ENCODE measurements at places on chromosomes 5 and 9.

GRCh38 chr5:38258319-38259061 lies at the start of gene EGFLAM:
Gene EGFLAM, plus strand, starts transcription at chr5:38258559. Its CDS starts 196 bp downstream, at chr5:38258755.
- no peak for DNase-seq

DNA sequence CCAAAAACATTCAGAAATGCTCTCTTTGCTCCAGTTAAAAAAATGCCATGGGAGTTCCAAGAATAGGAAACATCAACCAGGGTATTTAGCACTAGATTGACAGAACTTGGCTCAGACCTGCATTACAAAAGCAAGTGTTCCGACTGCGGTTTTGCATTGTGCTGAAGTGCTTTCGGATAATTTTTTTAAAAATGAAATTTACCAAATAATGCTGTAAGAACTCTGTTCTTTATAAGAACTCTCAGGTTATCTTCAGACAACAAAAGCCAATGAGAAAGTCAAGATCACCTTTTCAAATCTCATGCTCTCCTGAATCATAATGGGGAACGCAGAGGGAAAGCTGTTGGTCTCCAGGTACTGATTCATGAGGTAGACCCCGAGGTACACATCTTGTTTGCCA lies 483 bp upstream of the PLPP6 start:
- no peak for DNase-seq

DNA sequence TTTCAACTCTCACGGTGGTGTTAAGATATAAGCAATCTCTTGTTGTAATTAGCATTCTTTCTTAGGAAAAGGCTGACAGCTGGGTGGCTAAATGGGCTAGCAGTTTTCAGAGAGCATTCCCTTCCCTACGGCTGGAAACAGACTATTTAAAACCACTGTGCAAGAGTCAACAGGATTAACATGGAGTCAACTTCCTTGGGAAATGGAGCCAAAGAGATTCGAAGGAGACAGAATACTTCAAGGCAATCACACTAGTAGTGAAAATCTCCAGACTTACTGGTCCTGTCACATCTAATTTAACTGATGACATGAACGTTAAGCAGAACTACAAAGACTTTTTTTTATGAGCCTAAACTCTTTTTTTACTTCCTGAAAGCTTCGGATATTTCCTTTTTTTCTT lies 453.3 kb upstream of the ITGA1 start:
- no peak for DNase-seq

DNA sequence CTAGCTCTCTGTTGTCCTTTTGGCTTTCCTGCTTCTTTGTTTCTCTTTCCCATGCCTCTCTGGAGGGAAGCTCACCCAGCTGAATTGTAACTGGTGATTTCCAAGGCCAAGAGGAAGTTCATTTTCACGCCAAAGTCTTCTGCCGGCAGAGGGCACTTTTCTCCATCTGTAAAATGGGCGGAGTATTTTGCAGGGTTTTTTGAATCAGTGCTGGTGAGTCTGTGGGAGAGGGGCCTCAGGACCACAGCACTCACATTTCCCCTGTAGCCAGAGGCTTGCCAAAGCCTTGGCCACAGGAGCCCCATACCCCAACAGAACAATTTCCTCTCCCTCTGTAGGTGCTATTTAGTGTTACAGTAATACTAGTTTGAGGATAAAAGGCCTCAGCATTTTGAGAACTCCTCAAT lies 42.3 kb upstream of the MATR3 start:
- no peak for DNase-seq

DNA sequence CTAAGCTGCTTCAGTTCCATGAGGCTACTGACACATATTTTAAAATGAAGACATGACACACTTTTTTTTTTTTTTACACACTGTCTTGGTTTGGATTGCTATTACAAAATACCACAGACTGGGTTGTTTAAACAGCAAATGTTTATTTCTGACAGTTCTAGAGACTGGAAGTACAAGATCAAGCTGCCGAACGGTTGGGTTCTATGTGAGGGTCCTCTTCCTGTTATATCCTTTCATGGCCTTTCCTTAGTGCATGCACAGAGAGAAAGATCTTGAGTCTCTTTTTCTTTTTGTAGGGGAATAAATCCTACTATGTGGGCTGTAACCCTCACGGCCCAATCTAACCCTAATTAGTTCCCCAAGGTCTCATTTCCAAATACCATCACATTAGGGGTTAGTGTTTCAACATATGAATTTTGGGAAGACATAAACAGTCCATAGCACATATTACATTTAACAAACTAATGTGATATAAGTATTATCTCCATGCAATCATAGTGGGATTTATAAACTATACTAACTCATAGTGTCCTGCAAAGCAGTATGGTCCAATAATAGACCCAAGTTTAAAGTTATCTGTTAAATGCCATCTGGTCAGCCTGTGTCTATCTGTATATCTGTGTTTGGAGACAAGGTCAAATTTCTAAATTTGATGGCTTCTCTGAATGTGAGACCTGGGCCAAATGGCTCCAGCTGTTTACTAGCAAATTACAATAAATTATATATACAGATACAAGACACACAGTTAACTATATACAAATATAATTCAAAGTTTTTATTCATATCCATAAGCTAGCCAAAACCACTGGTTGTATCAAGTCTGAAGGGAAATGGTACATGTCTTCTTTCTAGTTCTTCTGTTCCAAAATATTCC lies 90.3 kb upstream of the NREP start:
- DNase-seq, result no peak

DNA sequence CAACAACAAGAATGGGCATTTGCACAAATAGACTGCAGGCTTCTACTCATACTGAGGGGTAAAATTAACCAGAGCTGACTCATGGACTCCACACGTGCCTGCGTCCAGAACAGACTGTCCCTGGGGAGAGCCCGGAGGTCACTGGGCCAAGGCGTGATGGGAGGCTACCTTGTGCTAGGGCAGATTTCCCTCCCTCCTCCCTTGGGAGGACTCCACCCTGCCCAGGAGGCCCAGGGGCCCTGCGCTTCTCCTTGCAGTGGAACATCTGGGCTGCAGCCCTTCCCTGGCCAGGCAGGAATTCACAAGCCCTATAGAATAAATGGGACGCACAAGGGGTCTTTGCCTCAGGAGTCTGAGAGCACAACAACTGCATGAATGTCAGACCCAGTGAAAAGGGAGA lies 35.6 kb downstream of the IRX2 start:
- no peak for DNase-seq

- no peak for DNase-seq
Measured at GRCh38 chr5:65818592-65818991, 96.6 kb downstream of the NLN start.

- DNase-seq, result no peak
Measured at GRCh38 chr9:138053996-138054752, 176.6 kb downstream of the CACNA1B start.

GRCh38 chr5:136162008-136162407 lies 29.4 kb downstream of the SMAD5 start:
- DNase-seq, result peak; percentile 28

GRCh38 chr5:78808818-78809217 lies 160.2 kb upstream of the LHFPL2 start:
- no peak for DNase-seq

GRCh38 chr9:121185774-121186403 lies 15.8 kb downstream of the RAB14 start:
- DNase-seq, result no peak

DNA sequence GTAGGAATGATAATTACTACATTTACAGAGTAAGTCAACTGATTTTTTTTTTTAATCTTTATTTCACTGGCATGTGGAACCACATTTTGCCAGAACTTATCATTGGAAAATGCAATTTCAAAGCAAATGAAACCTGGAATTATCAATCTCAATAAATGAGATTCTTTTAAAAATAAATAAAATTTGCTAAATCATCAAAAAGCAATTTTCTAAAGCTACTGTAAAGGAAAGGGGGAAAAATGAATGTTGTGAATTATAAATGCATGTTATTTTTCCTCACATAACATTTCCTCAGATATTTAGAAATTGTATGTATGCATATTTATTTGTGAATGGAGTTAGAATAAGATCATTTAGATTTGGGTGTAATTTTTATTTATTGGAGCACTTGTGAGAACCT lies 89.9 kb upstream of the GRHPR start:
- DNase-seq, result no peak

DNA sequence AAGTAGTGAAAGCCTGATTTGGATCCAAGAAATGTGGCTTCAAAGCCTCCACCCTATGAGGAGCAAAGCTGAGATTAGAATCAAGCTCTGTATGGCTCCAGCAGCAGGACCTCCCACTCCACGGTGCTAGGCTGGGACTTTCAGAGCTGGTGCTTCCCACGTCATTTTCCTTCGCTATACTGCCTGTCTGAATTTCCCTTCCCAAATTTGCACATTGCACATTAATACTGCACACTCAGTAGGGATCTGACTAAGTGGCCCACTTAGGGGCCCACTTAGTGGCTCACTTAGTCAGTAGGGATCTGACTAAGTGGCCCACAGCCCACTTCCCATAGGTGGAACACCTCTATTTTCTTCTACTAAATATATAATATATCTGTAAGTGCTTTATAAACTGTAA lies 14.1 kb upstream of the SPDL1 start:
- DNase-seq, result no peak

GRCh38 chr5:158287643-158288271 lies 428.8 kb upstream of the CLINT1 start:
- DNase-seq, result peak; percentile 65

DNA sequence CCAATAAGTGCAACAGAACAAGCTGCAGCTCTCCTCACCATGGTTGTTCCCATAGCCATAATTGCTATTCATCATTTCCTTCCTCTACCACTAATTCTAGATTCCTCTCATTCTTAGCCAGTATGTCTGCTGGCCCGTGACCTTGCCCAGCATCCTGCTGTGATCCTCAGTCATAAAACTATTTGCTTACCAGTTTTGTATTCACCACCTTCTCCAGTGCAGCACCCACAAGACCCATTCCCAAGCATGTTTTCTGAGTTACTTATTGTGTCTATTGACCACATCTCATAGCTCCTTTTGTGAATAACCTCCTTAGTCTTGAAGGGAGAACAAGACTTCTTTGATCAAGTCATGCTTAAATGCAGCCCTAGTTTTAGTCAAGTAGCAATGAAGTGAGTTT lies 488.0 kb upstream of the CTNND2 start:
- DNase-seq, result no peak

DNA sequence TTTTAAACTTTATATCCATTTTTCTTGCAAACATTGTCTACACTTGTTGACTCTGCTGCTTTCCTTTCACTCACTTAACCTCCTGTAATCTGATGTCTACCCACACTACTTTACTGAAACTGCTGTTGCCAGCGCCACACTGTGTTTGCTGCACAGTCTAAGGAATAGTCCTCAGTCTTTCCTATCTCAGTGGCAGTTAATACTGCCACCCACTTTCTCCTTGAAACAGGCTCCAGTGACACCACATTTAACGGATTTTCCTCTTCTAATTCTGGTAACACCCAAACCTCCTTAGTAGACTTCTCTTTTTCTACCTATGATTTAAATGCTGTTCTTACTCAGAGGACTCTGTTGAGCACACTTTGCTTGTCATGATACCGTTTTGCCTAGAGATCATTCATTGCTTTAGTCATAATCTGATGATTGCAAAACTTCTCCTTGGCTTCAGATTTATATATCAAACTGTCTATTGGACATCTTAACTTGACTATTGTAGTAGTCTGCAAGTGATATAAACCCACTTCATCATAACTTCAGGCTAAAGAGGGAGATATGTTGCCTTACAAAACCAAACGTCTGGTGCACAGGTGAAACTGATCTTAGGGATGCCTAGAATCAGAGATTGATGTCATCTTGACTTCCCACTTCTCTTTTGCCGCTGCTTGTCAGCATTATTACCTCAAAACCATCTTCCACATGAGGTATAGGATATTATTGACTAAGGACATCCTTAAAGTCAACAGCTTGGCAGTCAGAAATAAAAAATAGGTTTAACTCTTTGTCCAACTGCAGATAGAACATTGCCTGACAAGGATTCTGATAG lies 94.1 kb downstream of the CDC42SE2 start:
- DNase-seq, result no peak

DNA sequence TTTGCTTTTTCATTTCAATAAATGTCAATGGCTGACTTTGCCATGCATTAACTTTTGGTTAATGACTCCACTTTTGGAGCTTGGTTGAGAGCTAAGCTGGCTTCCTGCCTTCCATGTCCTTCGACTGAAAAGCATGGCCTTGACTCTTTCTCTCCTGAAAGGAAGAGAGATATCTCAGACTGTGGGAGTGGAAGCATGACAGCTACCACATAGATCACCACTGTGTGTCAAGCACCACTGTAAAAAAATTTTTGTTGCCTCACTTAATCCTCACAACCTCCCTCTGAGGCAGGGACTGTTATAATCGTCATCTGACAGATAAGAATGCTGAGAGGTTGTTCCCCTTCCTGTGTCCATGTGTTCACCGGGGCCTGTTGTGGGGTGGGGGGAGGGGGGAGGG lies 184.8 kb downstream of the RORB start:
- no peak for DNase-seq

DNA sequence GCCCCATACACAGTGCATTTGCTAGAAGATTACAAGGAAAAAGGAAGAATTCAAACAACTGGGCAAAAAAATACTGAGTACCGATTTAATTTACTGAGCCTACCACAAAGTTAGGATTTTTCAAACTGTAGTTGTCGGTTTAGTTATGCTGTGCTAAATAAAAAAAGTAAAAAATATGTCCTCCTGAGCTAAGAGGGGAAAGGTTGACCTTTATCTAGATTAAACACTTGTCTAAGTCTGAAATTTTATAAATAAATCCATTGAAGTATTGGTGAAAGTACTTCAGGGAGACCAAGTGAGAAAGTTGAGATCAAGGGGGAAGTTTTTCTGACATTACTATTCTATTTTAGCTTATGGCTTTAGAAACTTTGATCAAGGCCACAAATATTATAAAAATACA lies 19.1 kb upstream of the DAB2 start:
- DNase-seq, result no peak

GRCh38 chr5:3311433-3311832 lies 284.2 kb upstream of the IRX1 start:
- DNase-seq, result no peak

- no peak for DNase-seq
Measured at GRCh38 chr5:33964132-33964700, 20.3 kb downstream of the SLC45A2 start.

DNA sequence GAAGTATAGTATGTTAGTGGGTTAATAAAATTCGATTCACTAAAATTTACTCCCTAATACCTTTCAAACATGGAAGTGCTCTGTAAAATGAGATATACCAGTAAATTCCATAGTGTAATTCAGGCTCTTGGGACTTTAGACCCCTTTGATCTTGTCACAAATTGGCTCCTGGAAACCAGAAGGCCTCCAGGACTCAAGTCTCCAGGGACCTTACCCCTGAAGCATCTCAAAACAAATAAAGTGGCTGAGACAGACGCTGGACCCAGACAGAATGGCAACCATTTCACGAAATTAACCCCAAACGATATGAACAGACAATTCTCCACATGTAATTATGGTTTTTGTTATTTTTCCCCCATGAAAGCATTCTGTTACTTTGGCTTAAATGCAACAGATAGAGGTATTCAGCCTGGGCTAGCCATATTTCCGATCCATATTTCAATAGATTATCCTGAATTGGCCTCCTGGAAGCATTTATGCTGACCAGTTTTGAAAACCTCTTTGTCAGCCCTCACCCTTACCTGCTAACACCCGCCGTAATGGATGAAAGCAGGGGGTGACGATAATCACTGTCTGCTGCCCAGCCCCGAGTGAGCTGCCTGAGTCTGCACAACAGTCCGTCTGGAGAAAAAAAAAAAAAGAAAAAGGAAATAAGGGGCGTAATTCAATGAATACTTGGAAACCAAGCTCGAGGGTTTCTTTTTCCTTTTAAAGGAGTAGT lies 34.1 kb upstream of the EFNA5 start:
- no peak for DNase-seq
